ENCODE measurements at places on chromosomes 5 and 9.

DNA sequence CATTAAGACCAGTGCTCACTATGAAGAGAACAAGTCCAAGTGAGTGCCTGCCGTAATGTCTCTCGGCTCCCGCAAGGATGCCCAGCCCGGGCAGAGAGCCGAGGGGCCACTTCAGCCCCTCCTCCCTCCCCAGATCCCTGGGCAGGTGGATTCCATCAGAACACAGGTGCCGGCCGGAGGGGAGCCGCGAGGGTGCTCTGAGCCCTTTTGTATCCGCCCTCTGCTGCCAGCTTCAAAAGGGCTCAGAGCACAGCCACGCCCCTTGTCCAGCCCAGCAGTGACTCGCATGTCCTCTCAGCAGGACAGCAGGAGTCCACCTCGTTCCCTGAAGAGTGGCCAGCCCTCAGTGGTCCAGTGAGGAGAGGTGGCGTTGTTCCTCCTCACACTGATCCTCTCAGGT, 43.9 kb downstream of the CYFIP2 start:
- no peak for DNase-seq

DNA sequence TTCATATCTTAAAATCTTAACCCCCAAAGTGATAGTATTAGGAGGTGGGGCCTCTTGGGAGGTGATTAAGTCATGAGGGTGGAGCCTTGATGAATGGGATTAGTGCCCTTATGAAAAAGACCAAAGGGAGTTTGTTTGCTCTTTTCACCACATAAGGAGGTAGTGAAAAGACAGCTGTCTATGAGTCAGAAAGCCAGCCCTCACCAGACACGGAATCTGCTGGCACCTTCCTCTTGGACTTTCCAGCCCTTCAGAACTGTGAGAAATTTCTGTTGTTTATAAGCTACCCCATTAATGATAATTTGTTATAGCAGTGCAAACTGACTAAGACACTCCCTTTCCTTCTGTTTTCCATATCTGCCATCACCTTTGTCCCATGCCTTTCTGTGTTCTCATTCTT, 20.8 kb downstream of the IFNB1 start:
- DNase-seq, result no peak

DNA sequence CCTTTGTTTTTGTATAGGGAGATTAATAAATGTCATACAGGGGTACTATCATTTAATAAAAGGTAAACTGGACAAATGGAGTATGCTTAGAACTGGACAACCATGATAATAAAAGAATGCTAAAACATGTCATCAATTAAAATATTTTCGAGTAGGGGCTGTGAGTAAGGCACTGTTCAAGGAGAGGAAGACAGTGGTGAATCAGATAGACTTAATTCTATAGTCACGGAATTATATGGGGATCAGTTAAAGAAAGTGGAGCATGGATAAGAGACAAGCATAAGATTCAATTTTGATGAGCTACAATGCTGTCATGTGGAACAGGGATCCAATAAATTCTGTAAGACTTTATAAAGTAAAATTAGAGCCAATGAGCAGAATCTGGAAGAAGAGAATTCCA, 104.5 kb downstream of the HMHB1 start:
- DNase-seq, result no peak

- DNase-seq, result no peak
Measured at GRCh38 chr9:124394167-124394566, 21.1 kb downstream of the PSMB7 start.

DNA sequence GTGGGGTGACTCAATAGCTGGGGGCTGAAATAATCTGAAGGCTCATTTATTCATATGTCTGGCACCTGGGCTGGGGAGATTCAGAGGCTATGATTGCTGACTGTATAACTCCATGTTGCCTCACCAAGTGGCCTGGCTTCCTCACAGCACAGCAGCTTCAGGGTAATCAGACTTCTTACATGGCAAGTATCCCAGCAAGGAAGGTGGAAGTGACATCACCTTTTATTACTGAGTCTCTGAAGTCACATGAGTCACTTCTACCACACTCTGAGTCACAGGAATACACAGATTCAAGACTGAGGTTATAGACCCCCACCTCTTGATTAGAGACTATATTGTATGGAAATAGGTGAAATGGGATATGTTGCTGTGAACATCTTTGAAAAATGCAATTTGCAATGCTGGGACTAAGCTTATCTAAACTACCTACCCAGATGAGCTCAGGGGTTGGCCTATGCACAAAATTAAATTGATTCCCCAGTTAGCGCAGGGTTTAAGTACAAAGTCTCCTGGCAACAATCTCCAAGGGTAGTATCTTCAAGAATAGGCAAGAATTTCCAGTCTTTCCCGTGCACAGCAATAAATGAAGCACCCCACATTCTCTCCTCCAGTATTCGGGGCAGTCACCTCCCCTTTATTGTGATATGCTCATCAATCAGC, 553.1 kb downstream of the LRRC70 start:
- DNase-seq, result no peak
